ENCODE measurements at places on chromosomes 1 and 21.

DNA sequence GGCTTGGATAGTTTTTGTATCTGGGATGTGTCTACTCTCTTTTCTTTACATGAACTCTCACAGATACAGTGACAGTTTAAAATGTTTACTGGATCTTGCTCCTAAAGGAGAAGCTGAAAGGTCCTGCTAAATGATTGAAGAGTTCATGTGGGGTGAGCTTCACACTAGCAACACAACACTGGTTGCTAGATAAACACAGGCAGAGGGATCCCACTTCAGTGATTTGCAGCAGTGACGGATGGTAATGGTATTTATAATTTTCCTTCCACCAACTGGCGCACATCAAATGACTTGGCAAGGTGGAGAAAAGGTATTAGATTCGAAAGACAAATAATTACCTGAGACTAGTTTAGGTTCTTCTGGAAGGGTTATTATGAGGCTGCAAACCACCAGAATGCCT is 270.2 kb downstream of the TBX15 start:
- DNase-seq, result no peak

DNA sequence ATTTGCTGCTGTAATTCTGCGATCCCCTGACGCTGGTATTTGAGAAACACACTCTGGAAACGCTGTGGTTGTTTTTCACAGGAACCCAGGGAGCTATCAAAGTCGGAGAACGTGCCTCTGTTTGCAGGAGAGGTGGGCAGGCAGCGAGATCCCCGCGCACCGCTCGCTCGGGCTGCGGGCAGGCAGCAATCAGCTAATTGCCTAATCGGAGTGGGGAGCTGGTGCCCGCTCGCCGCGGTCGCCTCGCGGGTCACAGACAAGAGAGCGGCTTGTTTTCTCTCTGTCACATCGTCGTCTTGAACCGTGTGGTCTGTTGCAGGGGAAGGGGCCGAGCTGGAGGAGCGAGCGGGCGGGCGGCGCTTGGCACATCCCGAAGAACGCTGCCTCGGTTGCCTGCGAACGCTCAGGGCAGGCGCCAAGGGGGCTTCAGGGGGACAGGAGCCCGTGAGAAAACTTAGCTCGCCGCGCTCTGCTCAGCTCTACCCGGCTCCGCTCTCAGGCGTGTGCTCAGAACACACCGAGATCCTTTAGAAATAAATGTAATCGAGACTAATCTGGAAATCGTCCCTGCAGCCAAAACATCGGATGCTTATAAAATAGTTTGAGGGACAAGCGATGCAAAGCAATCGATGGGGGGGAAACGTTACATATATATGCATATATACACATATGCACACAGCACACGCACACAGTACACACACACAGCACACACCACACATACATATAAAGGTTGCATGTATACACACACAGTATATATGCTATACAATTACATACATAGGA is 93.6 kb upstream of the SMYD2 start:
- DNase-seq, result no peak

DNA sequence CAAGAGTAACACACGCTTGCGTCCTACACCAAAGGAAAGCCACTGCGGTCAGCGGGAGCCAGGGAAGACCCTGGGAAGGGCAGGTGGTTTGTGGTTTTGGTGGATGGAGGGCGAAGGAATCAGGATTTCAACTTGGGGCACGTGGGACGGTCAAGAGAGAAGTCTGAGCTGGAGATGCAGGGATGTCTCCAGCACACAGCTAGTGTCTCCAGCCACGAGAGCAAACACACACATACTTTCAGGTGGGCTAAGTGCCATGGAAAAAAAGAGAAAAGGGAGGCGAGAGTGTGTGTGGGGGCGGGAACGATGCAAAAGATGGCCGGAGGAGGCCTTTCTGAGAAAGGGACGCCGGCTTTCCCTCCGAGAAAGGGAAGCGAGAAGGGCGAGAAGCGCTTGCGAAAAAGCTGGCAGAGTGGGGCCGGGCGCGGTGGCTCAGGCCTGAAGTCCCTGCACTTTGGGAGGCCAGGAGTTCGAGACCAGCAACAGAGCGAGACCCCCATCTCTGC is 1.4 kb upstream of the SRRM1 start:
- peak; percentile 21 for DNase-seq

- no peak for DNase-seq
Observed at GRCh38 chr1:109634292-109634691, 14.7 kb downstream of the AMPD2 start.

All from germinal center (tissue), 1 donor.